ENCODE measurements at places on chromosomes 12 and 14.

DNA sequence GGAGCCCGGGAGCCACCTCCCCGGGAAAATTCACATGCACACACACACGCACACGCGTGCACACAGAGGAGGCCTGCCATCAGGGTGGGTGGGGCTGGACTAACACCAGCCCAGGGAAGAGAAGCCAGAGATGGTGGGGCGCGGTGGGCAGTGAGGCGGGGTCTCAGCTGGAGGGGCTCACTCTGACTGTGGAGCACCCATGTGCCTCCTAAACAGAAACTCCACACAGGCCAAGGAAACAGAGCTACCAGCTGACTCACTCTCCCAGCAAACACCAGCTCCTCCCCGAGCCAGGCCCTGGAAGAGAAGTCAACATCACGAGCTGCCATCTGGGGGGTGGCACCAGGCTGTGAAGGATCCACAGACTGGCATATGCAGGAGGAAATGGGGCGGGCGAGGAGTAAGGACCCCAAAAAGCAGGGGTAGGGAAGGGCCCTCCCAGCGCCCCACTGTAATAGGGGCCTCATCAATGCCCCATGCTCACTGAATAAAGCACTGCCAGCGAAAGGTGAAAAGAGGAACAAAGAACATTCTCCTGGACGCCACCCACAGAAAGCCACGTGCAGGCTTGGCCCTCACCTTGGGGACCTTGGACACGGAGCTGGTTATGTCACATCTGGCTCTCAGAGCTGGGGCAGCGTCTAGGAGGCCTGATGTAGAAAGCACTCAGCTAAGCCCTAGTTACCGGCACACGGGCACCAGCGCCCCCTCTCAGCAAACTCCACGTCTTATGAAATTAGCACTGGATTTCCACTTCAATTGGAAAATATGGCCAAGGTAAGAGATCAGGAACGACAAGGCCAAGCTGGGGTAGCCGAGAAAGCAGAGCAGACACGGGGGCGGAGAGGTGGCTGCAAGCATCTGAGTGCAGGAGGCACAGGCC is 8.4 kb upstream of the INF2 start:
- no peak for DNase-seq

GRCh38 chr14:64841772-64842750 is 37.6 kb downstream of the SPTB start:
- DNase-seq: no peak

GRCh38 chr12:49069507-49070346 is at the start of gene RHEBL1:
RHEBL1 (minus strand) TSS chr12:49069979; CDS start chr12:49069785, 194 bp downstream.
- DNase-seq: peak; percentile 100

DNA sequence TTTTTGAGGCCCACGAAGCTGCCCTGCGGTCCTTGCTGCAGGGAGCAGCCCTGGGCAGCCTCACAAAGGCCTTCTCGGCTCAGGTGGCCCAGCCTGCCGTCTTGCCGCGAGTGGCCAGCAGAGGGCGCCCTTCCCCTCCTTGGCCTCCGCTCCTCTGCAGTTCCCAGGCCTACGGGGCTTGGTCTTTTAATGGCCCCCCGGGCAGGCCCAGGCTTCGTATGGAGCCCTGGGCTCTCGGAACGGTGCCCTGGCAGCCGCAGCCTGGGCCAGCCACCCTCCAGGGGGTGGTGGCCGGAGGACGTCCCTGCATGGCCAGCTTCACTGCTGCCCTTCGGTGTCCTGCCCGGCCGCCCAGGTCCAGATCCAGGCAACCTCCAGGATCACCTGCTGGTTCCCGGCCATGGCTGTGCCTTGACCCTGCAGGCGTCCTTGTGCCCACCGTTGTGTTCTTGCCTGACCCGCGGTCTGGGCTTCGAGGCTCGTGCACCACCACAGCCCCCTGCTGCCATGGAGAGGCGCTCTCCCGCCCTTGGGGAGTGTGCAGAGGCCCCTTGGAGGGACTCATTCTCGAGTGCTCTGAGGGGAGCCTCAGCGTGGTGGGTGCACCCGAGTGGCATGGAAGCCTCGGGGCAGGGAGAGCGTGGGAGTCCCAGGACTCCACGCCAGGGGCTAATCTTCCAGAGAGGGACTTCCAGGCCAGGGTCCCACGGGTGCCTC is 9.4 kb downstream of the ASPG start:
- peak; percentile 67 for DNase-seq

GRCh38 chr14:57998766-57999165 is 132.9 kb upstream of the SLC35F4 start:
- no peak for DNase-seq

DNA sequence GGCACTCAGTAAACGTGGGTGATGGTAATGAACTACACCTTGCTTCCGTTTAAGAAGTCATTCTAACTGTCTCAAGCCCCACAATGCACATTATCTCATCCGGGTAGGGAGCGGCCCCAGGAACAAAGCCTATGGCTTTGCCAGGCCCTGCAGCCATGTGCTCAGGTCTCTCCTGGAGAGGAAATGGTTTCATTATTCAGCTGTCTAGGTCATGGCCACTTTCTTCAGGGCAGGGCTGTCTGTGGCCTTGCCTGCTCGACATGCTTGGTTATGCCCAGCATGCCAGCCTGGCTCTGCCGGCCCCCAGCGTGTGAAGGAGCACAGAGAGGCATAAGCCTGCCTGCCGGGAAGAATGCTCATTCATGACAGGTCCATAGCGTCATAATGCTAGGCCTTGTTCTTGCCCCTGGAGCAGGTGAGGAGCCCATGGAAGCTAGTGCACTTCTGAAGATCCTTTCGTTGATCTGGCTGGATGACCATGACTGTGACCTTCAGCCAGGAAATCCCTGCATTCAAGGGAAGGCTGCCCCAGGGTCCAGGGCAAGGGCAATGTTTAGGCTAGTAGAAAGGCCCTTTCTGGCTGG is 26.3 kb upstream of the FOS start:
- no peak for DNase-seq

Measured in activated CD4-positive, alpha-beta T cell treated with anti-CD3 and anti-CD28 coated beads, Interleukin-2, amount 50 U/mL, for 16 hours (primary cell).